ENCODE measurements at places on chromosomes 3 and 15.
A peak's percentile ranks its signal among the peaks of the same experiment; 100 is the strongest.

- no peak for DNase-seq
Observed at GRCh38 chr15:90200534-90201129, 498 bp upstream of the SEMA4B start.

GRCh38 chr3:64392001-64392400 is 166.7 kb upstream of the PRICKLE2 start:
- DNase-seq, result no peak

- DNase-seq, result no peak
Observed at GRCh38 chr3:112233083-112233482, 60.9 kb downstream of the SLC9C1 start.

DNA sequence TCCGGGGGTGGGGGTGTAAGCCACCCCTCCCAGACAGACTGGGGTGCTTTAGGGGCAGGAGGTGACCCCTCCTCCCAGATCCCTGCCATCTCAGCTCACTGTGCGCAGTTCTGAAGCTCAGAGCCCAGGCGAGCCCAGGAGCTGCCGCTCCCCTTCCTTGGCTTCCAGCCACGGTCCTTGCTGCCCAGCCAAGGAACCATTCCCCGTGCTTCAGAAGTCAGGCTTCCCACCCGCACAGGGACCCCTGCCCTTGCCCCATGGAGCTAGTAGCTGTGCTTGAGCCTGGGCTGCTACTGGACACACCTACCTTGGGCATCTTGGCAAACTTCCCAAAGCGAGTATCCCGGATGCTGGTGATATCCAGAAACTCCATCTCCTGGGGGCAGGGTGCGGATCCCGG is 4.8 kb downstream of the PLCB2 start:
- DNase-seq, result no peak

GRCh38 chr15:38636597-38636996 is 72.0 kb upstream of the RASGRP1 start:
- no peak for DNase-seq

- no peak for DNase-seq
Observed at GRCh38 chr3:186213946-186214345, 105.1 kb upstream of the ETV5 start.

DNA sequence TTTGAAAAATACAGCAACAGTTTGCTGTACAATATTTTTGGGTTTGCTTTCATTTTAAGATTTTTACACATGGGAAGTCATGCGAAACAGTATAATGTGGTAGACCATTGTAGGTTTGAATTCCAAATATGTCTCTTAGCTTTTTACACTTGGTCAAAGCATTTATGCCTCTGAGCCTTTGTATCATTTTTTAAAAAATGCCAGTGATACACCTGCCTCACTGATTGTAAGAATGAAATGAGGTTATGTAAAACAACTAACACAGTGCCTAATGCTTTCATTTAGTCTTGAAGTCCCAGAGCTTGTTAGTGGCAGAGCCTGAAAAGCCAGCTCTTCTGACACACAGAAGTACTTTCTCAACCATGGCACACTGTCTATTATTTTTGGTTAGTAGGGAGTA is 202.0 kb downstream of the UBE2E2 start:
- no peak for DNase-seq

DNA sequence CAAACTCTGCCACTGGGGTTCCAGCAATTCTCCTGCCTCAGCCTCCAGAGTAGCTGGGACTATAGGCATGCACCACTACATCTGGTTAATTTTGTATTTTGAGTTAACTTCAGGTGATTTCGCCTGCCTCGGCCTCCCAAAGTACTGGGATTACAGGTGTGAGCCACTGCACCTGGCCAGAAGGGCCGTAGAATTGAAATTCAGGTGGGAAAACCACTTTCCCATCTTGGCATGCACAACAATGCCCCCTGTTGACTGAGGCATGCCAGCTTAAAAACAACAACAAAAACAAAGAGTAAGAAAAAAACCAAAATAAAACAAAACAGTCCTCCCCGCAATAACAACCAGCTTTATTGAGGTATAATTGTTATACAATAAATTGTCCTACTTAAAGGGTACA is 32.6 kb upstream of the RAB11A start:
- no peak for DNase-seq

DNA sequence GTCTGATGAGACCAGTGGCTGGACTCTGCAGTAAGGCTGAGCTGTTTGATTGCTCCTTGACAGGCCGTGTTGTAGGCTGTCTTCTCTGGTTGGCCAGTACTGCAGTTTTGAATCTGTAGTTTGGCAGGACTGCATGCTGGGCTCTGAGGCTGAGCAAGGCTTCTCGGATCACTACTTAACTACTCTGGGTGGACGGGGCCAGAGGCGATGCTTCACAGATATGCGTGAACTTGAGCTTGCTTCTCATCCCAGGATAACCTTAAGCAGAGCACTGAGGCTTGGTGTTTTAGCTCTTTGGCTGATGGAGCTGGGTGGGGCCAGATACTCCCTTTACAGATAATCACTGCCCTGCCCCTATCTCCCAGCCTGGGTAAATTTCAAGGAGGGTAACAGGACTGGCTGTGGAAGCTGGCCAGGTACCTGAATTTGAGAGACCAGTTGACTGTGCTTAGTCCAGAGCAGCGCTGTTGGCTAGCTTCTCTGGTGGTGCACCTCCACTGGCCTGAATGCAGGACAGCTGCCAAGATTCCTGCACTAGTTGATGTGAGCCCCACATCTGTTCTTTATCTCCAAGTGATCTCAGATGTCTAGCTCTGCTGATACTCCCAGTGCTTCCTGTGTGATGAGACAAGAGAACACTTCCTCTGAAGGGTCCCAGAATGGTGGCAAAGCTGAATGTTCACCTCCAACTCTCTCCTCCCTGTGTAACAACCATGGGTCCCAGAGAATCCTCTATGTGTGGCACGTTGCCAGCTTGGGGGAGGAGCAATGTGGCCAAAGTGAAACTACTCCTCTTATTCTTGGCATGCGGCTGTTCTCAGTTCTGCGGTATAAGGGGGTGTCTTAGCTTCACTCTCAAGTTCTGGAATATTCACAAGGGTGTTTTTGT is 37.9 kb downstream of the RPL39L start:
- DNase-seq, result peak; percentile 17

GRCh38 chr15:59282515-59283337 is 76.1 kb downstream of the LDHAL6B start:
- no peak for DNase-seq

GRCh38 chr15:58731756-58732535 is 17.6 kb downstream of the ADAM10 start:
- DNase-seq, result no peak

GRCh38 chr15:64975390-64975789 is 14.3 kb downstream of the SPG21 start:
- DNase-seq, result no peak

- DNase-seq, result no peak
Observed at GRCh38 chr15:49715701-49716100, 94.9 kb downstream of the DTWD1 start.

DNA sequence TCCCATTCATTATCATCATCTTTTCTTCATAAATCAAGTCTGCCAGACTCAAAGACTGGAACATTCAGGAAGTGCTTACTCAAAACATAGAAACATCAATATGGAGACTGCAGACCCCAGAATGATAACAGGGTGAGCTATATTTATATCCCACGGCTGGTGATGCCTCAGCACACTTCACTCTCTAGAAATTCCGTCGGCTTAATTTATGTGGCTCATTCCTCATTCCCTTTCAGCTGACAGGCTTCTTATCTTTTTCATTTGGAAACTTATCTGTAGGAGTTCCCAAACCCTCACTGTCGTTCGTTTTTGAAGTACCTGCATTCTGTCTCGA is 45.5 kb downstream of the RFTN1 start:
- no peak for DNase-seq

- DNase-seq, result no peak
Observed at GRCh38 chr15:75023872-75024636, 664 bp downstream of the PPCDC start.

GRCh38 chr3:61593446-61594029 is 32.2 kb downstream of the PTPRG start:
- no peak for DNase-seq

DNA sequence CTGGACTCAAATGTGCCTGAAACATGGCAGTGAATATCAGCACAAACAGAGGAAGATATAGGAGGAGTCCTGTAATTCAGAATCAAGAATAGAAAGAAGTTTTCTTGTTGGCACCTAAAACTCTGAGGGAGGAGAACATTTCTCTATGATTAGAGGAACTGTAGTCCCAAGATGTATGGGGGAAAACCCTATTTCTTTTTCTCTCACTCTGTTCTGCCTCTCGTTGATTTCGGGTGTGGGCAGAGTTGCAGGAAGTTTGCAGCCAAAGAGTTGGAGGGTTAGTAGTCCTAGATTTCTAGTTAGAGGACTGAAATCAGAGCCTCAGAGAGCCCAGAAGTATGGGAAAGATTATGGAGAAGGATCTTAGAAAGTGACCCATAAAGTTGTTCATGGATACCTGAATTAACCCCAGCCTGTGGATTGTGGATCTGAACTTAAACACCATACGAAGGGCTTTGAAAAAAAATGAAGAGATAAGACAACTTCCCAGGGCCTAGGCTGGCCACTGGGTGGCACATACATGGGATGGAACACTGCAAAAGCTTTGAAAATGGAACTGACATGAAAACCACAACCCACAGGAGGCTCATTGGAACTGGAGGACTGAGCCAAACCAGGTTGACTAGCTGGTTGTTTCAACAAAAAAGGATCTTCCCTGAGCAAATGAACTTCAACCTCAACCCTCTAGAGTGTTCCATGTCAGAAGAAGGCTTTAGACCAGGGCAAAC is 34.6 kb downstream of the FMN1 start:
- DNase-seq, result no peak

DNA sequence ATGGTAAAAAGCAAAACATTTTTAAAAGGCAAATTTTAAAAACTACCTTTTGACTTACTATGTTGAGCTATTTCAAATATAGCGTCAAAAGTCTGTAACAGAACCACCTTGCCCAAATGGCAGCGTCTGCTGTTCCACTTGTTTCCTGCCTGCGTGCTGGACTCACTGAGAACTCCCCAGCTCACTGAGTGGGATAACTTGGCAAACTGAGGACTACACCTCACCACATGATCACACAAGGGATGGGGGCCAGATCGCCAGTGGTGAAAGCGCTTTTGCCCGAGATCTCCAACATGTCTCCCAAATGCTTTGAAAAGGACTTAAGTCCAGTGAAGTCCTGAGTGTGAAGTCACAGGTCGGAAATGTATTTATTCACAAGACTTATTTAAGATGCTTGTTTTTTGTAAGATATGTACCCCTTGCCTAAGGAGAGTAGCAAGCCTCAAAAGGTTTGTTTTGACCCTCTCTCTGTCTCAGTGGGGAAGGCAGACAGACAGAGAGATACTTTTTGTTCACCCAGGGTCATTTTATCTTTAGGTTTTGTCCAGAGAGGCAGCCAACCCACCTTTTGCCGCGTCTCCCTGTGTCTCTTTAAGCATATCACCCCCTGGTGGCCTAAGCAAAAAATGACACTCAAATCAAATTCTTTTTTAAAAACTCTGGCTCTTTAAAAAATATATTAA is 192.6 kb downstream of the PDZRN3 start:
- no peak for DNase-seq

DNA sequence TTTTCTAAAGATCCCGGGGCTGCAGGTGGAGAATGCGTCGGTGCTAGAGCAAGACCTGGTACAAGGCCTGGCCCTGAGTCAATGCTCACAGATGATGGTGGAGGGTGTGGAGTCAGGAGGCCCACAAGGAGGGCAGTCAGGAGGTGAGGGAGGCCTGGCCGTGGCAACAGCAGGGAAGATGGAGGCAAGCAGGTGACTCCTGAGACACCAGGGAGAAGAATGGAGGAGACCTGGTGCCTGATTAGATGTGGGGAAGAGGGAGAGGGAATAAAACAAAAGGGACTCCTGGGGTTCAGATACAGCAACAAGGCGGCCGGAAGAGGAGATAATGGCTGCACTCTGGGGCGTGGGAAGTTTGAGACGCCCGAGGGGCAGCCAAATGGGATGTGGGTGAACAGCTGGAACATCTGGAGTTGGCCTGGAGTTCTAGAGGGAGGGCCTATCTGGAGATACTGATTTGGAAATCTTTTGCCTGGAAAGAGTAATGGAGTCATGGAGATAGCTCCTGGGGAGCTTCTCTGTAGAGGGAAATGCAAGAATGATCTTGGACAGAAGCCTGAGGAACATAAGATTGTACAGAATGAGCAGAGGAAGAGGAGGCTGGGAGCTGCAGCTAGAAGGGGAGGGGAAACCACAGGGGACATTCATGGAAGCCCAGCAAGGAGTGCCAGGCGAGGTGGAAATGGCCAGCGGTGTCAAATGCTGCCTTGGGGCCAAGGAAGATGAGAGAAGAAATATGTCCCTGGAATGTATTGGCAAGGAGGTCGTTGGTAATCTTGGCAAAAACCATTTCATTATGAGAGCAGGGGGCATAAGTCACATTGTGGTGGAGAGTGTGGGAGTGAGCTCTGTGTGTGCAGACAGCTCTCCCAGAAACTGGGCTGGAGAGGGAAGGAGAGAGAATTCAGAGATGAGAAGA is 67.5 kb upstream of the CORO2B start:
- DNase-seq, result no peak

- DNase-seq, result no peak
Observed at GRCh38 chr3:165404357-165405027, 208.3 kb upstream of the SLITRK3 start.

- no peak for DNase-seq
Observed at GRCh38 chr3:15428539-15428938, 1.1 kb downstream of the EAF1 start.

GRCh38 chr3:63886858-63887257 is 23.2 kb downstream of the ATXN7 start:
- no peak for DNase-seq

GRCh38 chr3:127040216-127040615 is 57.3 kb downstream of the PLXNA1 start:
- DNase-seq, result no peak

- no peak for DNase-seq
Observed at GRCh38 chr15:38171973-38172372, 80.7 kb upstream of the SPRED1 start.

Data from stimulated activated CD4-positive, alpha-beta T cell treated with anti-CD3 and anti-CD28 coated beads, Interleukin-1b, Interleukin-23, amount 100 ng/mL, for 1 hour (primary cell).